ENCODE measurements at places on chromosomes 12 and 14.

- no peak for DNase-seq
These were observed 13.3 kb downstream of the ASCL1 start for GRCh38 chr12:102970780-102971179.

GRCh38 chr12:92810370-92810769, 107.6 kb downstream of the PLEKHG7 start:
- DNase-seq: no peak

- DNase-seq: no peak
These were observed 854.4 kb downstream of the TMEM121 start for GRCh38 chr14:106380740-106381139.

- no peak for DNase-seq
These were observed 3.4 kb downstream of the RMST start for GRCh38 chr12:97466000-97466399.

DNA sequence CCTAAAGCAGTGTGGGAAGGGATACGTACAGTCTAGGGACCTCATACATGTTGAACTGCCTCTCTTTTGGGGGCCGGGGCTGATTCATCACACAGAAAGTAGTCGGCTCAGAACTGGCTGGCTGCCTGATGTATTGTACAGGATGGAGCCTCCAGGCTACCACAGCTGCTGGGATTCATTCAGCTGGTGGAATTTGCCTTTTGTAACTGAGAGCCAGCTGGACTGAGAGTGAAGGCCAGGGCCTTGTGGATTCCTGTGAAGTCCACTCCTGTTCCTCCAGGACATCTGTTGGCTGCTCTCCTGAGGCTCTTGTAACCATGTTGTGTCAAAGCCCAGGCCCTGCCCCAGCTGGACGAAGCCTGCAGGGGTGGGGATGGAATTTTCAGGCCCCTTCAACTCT, 116.3 kb upstream of the PRICKLE1 start:
- no peak for DNase-seq

- DNase-seq: no peak
These were observed 59.1 kb upstream of the NAP1L1 start for GRCh38 chr12:76143343-76144244.

- no peak for DNase-seq
These were observed 1.7 kb downstream of the LEMD3 start for GRCh38 chr12:65171073-65171472.

- peak; percentile 60 for DNase-seq
These were observed 42.2 kb upstream of the MANSC4 start for GRCh38 chr12:27822076-27822712.

DNA sequence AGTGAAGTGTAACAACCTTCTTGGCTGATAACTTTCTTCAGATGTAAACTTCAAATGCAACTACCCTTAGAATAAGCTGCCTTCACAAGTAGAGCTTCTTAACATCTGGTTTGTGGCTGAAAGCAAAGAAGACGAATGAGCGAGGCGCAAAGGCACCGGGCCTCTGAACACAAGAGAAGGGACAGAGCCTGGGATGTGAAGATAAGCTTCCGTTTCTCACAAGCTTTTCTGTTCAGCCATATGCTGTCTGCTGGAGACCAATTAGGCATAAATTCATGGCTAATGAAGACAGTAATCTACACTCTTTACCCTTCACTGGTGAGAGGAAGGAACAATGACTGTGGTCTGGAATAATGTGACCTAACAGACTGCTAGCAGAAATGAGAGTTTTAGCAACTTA, 195.2 kb downstream of the ATXN7L3B start:
- no peak for DNase-seq

DNA sequence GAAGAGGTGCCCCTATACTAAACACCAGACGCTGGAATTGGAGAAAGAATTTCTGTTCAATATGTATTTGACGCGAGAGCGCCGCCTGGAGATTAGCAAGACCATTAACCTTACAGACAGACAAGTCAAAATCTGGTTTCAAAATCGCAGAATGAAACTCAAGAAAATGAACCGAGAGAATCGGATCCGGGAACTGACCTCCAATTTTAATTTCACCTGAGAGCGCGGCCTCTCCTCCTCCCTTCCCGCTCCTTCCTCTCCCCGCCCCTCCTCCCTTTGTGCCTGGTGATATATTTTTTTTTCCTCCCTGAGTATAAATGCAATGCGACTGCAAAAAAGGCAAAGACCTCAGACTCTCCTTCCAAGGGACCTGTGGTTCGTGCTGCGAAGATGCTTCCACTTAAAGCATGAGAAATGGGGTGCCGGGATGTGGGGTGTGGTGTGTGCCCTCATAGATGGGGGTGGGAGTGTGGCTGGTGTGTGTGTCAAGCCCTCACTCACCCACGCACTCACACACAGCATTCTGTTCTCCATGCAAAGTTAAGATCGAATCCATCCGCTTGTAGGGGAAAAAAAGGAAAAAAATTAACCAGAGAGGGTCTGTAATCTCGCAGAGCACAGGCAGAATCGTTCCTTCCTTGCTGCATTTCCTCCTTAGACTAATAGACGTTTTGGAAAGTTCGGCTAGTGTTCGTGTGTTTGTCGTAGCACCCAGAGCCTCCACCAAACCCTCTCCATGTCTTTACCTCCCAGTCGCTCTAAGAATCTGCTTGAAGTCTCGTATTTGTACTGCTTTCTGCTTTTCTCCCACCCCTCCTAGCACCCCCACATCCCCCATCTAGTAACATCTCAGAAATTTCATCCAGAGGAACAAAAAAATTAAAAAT, 4.5 kb downstream of the HOXC10 start:
- no peak for DNase-seq

GRCh38 chr14:50230701-50231474, 490 bp downstream of the SOS2 start:
- peak; percentile 35 for DNase-seq

GRCh38 chr12:32761716-32762115, 6.0 kb upstream of the YARS2 start:
- DNase-seq: no peak

GRCh38 chr14:28130610-28131284, 635.8 kb upstream of the FOXG1 start:
- no peak for DNase-seq

DNA sequence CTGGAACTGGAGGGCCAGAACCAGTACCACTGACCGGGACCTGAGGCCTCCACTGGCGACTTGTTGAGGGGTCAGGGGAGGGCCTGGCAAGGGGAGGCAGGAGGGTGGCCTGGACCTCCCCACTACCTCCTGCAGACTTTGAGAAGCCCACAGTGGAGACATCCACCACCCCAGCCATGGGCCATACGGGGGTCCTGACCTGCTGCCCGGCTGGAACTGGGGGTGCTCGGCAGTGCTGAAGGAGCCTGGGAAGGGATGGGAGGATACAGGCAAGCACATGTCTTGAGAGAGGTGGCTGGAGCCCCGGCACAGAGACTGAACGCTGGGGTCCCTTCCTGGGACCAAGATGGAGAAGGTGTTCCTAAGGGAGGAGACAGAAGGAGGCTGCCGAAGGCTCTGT, 14.3 kb downstream of the NGB start:
- no peak for DNase-seq

GRCh38 chr12:59149995-59150642, 229.8 kb upstream of the LRIG3 start:
- DNase-seq: no peak

GRCh38 chr14:89365061-89365801, 51.8 kb downstream of the FOXN3 start:
- DNase-seq: peak; percentile 66

All from stimulated activated CD4-positive, alpha-beta T cell treated with anti-CD3 and anti-CD28 coated beads, Interleukin-2, amount 100 ng/mL, for 24 hours (primary cell).